ENCODE measurements at places on chromosomes 11 and 22.
A peak's percentile ranks its signal among the peaks of the same experiment; 100 is the strongest.

GRCh38 chr11:43894546-43894945 lies 13.9 kb downstream of the ALKBH3 start:
- no peak for DNase-seq

GRCh38 chr11:77502346-77502905 lies 28.5 kb upstream of the PAK1 start:
- no peak for DNase-seq

DNA sequence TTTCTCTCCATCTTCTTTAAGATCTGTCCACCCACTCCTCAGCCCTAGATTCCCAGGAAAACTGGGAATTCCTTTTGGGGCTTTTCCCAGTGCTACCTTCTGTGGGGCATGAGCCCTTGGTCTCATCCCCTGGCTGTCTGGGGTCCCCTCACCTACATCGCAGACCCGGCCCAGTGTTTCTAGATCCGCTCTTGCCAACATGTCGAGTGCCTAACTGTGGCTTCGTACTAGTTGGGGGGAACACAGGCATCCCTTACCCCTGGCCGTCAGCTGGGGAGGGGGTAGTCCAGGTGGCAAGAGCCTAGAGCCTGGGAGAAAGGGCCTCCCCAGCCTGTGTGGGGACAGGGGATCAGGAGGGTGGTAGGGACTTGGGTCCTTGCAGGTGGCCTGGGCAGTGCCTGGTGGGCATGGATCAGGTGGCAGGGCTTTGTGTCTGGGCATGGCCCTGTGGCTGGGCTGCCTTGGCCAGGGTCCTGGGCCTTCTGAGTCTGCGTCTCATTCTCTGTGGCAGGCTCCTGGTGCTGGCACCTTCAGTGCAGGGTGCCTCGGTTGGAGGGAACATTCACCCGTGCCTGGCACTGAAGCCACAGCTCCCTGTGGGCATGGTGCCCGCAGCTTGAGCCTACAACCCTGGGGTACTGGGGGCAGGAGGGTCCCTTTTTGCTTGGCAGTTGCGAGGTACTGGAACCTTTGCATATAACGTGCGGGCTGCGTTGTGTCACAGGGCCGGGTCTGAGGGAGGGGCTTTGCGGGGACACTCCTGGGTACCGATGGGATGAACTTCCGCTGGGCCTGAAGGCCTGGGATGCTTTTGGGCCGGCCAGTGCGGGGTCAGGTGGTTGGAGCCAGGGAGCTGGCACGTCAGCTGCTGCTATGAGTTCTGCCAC lies 4.1 kb downstream of the KCNQ1 start:
- no peak for DNase-seq

DNA sequence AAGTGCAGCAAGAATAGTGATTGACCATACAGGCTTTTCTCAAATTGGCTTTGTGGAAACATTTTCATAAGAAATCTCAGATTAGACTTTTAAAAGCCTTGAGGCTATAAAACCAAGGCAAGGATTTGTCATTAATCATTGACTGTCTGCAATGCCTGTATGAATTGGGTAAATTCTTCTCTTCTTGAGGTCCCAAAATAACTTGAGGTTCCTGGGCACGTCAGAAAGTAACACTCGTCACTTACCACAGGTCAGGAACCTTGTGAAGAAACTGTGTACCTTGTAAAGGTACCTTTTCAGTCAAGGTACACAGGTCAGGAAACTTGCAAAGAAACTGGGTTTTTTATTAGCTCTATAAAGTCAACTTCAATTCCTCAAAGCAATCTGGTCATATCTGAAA lies 43.3 kb upstream of the SORL1 start:
- no peak for DNase-seq

GRCh38 chr22:29388759-29389090 lies 355 bp upstream of the AP1B1 start:
- DNase-seq: no peak

GRCh38 chr11:84819128-84819527 lies 808.0 kb downstream of the DLG2 start:
- no peak for DNase-seq

- DNase-seq: no peak
These were observed 551 bp upstream of the DEUP1 start for GRCh38 chr11:93329936-93330445.

- DNase-seq: peak; percentile 4
These were observed 1.0 kb downstream of the REXO2 start for GRCh38 chr11:114440121-114440860.

- DNase-seq: no peak
These were observed 64.9 kb upstream of the PAX6 start for GRCh38 chr11:31875866-31876560.

- no peak for DNase-seq
These were observed 114.8 kb downstream of the KCNQ1OT1 start for GRCh38 chr11:2584812-2585565.

DNA sequence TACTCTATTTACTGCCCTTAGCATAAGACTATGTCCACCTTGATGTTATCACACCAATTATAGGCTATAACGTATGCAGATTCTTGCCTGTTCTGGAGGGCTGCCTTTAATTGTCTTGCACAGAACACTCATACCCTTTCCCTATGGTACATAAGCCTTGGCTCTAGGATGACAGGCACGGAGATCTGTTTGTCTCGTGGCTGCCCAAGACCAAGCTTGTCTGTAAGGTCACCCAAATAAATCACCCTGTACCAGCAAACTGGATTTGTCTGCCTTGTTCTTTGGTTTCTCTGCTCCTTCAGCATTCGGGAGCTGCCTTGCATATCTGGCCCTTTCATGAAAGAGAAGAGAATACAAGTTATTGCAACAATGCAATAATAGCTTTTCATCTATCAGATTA lies 7.5 kb upstream of the TSGA10IP start:
- DNase-seq: no peak

DNA sequence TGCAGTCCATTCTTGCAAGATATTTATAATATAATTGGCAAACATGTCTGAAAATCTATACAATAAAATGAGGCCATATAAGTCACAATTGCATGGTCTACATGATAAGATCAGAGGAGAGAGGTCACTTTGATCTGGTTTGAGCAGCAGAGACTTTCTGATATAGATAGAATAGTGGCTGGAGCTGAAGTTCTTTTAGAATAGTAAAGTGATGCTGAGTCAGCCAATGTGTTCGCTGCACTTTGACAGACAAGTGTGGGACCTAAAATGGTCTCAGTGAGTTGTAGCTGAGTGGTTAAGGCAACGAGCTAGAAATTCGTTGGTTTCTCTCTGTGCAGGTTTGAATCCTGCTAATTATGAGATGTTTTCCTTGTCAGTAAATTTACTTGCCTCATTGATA lies 257.0 kb upstream of the C11orf87 start:
- DNase-seq: no peak

- no peak for DNase-seq
These were observed 22.0 kb downstream of the CHID1 start for GRCh38 chr11:888310-889212.

GRCh38 chr11:75964071-75964470 lies 149.1 kb downstream of the UVRAG start:
- DNase-seq: no peak

- no peak for DNase-seq
These were observed 147.6 kb upstream of the OPCML start for GRCh38 chr11:133679896-133680295.

GRCh38 chr11:57641011-57641807 lies 8.5 kb downstream of the YPEL4 start:
- DNase-seq: peak; percentile 59

- no peak for DNase-seq
These were observed 72.5 kb upstream of the SHISAL1 start for GRCh38 chr22:44385296-44385610.

- no peak for DNase-seq
These were observed 5.7 kb downstream of the MUC5AC start for GRCh38 chr11:1163321-1163910.

Measured in fibroblast of gingiva (primary cell).